ENCODE measurements at places on chromosomes 5 and 9. TPM values are rescaled to one million over a fixed set of nuclear protein-coding genes. Genes with fewer than 3 reads are reported as not detected.

DNA sequence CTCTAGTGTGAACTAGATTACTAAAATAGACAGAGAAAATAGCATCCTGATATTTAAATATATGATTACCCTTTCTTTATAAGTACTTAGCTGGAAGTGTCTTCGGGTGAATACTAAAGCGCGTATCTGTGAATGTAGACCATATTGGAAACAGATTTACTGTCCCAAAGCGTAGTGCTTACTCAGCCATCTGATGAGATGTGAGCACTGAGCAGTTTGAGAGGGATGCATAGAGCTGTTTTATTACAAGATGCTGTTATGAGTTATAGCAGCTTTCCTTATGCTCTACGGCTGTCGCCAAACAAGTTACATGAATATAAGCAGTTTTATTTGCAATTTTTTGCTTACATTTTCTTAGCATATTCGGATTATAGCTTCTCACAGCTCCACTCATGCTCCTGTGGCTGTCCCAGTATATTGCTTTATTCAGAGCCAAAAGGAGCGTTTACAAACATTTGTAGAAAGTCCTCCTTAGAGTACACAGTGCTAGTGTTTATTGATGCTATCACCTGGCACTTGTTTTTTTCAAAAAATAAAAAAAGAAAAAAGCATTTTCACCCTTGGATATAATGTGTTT lies 981.4 kb upstream of the WWC1 start:
- H3K27ac ChIP-seq = no peak overlapping the region
- H3K27me3 ChIP-seq = no peaks in the 10 kb centered on the region
- no peaks in the 10 kb centered on the region for H3K36me3 ChIP-seq
- DNase-seq = no peak
- no peak overlapping the region for H3K4me3 ChIP-seq
- no peaks in the 10 kb centered on the region for H3K4me1 ChIP-seq

GRCh38 chr9:79812507-79813257 lies 240.9 kb downstream of the TLE4 start:
- H3K4me3 ChIP-seq = no peak overlapping the region
- H3K4me1 ChIP-seq = no peaks in the 10 kb centered on the region
- H3K27me3 ChIP-seq = no peaks in the 10 kb centered on the region

ARID3C gene
- total RNA-seq = under 0.01 TPM

NR5A1 gene
- total RNA-seq = not detected

DNA sequence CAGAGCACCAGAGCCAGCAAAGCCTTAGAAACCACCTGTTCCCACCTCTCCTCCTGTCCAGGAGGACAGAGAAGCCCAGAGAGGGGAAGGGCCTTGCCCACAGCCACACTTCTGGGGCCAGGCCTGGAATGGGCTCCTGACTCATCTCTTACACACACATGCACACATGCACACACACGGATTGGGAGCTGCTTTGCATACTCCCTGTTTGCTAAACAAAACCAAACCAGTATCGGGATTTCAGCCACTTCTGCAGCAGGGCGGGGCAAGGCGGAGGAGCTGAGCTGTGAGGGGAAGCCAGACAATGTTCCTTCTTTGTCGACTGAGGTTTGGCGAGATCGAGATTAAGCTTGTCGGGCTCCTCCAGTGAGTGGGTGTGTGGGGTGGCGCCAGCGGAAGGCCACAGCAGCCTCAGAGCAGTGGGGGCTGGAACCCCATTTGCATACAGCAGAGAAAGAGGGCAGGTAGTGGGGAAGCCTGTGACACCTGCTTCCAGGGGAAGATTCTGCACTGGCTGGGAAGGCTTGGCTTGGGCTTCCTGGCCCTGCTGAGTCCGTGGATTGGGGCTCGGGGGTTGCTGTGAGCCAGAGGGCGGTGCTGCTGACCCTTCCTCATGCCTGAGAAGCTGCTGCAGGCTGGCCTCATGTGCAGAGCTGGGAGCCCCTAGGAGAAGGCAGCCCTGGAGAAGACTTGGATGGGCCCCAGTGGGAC lies 16.1 kb downstream of the GFI1B start:
- H3K27ac ChIP-seq = no peak overlapping the region
- H3K27me3 ChIP-seq = peaks cover 23% of the 10 kb centered on the region
- no peaks in the 10 kb centered on the region for H3K36me3 ChIP-seq

ZNG1E gene
- total RNA-seq = 23.4 TPM

FAT2 gene
- under 0.01 TPM for total RNA-seq

ORM2 gene
- not detected for total RNA-seq

FOXD4 gene
- 0.26 TPM for total RNA-seq

SPATA31A3 gene
- total RNA-seq = not detected

PCDHA1 gene
- total RNA-seq = under 0.01 TPM

DNA sequence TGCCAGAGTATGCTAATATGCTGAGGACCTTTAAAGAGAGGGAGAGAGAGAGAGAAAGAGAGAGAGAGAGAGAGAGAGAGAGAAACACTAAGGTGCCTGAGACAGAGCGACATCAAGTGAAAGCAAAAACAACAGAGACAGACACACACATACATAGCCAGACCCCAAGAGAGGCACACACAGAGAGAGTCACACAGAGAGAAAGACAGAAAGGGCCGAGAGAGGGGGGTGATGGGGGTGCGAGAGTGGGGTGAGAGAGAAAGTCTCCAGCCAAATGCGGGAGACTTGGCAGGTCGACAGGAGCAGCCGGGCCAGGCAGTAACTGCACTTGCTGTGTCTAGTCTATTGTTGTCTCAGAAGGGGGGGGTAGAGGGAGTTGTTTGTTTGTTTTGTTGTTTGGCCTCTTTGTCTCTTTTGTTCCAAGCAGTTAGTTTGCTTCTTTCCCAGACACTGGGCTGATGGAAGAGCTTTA lies 30.1 kb upstream of the NFIB start:
- H3K4me3 ChIP-seq = peak overlapping the region; percentile 31
- no peaks in the 10 kb centered on the region for H3K4me1 ChIP-seq
- no peak overlapping the region for H3K27ac ChIP-seq
- H3K27me3 ChIP-seq = peaks cover 69% of the 10 kb centered on the region

GRCh38 chr9:36793277-36793676 lies 220.6 kb downstream of the MELK start:
- H3K27ac ChIP-seq = no peak overlapping the region
- DNase-seq = no peak
- H3K4me3 ChIP-seq = no peak overlapping the region
- no peaks in the 10 kb centered on the region for H3K27me3 ChIP-seq

GRCh38 chr5:1959725-1960581 lies 77.2 kb upstream of the IRX4 start:
- no peaks in the 10 kb centered on the region for H3K4me1 ChIP-seq
- no peaks in the 10 kb centered on the region for H3K36me3 ChIP-seq
- H3K27me3 ChIP-seq = no peaks in the 10 kb centered on the region
- H3K27ac ChIP-seq = no peak overlapping the region
- no peak for DNase-seq
- H3K4me3 ChIP-seq = no peak overlapping the region

- H3K4me1 ChIP-seq = peaks cover 9% of the 10 kb centered on the region
- DNase-seq = peak; percentile 88
Measured at GRCh38 chr9:117704024-117704575, at the start of gene TLR4. TSS of gene TLR4 (plus strand) at chr9:117704403. CDS start at chr9:117704473, 70 bp downstream.

- H3K4me3 ChIP-seq = no peak overlapping the region
- no peak overlapping the region for H3K27ac ChIP-seq
- no peaks in the 10 kb centered on the region for H3K4me1 ChIP-seq
- no peaks in the 10 kb centered on the region for H3K27me3 ChIP-seq
- H3K36me3 ChIP-seq = no peaks in the 10 kb centered on the region
Measured at GRCh38 chr9:92438900-92439526, 14.7 kb upstream of the OMD start.

TRAF2 gene
- 8.0 TPM for total RNA-seq

MEIKIN gene
- not detected for total RNA-seq

RNF38 gene
- total RNA-seq = 8.9 TPM

GRCh38 chr5:122142480-122143164 lies 13.3 kb downstream of the ZNF474 start:
- H3K4me1 ChIP-seq = peaks cover 4% of the 10 kb centered on the region
- peak; percentile 94 for DNase-seq
- H3K4me3 ChIP-seq = no peak overlapping the region
- no peaks in the 10 kb centered on the region for H3K27me3 ChIP-seq

PCYOX1L gene
- 4.9 TPM for total RNA-seq

HEMGN gene
- not detected for total RNA-seq

- DNase-seq = no peak
- no peaks in the 10 kb centered on the region for H3K27me3 ChIP-seq
- no peak overlapping the region for H3K4me3 ChIP-seq
- H3K36me3 ChIP-seq = no peaks in the 10 kb centered on the region
- H3K4me1 ChIP-seq = no peaks in the 10 kb centered on the region
- H3K27ac ChIP-seq = no peak overlapping the region
Measured at GRCh38 chr5:168057905-168058304, 233.5 kb upstream of the WWC1 start.

GFI1B gene
- not detected for total RNA-seq

DNA sequence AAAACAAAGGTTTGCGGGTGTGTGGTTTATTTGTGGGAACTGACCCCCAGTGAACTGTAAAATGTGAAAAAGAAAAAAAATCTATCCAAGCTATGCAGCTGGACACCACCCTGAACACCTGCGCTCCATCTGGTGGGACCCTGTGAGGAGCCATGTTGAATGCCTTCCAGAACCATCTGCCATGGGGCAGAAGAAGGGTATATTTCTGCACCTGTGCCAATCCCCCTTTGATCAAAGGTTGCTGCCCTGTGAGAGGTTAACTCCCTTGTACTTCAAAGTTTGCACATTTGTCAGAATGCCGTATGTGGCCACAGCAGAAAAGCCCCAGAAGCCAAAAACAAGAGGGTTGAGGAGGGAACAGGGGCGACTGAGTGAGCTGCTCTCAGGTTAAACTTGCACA lies 148.5 kb upstream of the ALDH1B1 start:
- no peak overlapping the region for H3K27ac ChIP-seq
- no peaks in the 10 kb centered on the region for H3K27me3 ChIP-seq
- H3K4me1 ChIP-seq = no peaks in the 10 kb centered on the region
- H3K36me3 ChIP-seq = no peaks in the 10 kb centered on the region

GRCh38 chr5:83453937-83454336 lies 17.6 kb upstream of the VCAN start:
- H3K4me1 ChIP-seq = no peaks in the 10 kb centered on the region
- no peaks in the 10 kb centered on the region for H3K36me3 ChIP-seq
- no peaks in the 10 kb centered on the region for H3K27me3 ChIP-seq
- no peak overlapping the region for H3K4me3 ChIP-seq
- H3K27ac ChIP-seq = no peak overlapping the region
- DNase-seq = no peak

- H3K27ac ChIP-seq = no peak overlapping the region
- no peaks in the 10 kb centered on the region for H3K36me3 ChIP-seq
- H3K4me3 ChIP-seq = no peak overlapping the region
- H3K27me3 ChIP-seq = no peaks in the 10 kb centered on the region
- no peak for DNase-seq
- H3K4me1 ChIP-seq = no peaks in the 10 kb centered on the region
Measured at GRCh38 chr5:33507426-33507825, 66.7 kb downstream of the TARS1 start.

DNA sequence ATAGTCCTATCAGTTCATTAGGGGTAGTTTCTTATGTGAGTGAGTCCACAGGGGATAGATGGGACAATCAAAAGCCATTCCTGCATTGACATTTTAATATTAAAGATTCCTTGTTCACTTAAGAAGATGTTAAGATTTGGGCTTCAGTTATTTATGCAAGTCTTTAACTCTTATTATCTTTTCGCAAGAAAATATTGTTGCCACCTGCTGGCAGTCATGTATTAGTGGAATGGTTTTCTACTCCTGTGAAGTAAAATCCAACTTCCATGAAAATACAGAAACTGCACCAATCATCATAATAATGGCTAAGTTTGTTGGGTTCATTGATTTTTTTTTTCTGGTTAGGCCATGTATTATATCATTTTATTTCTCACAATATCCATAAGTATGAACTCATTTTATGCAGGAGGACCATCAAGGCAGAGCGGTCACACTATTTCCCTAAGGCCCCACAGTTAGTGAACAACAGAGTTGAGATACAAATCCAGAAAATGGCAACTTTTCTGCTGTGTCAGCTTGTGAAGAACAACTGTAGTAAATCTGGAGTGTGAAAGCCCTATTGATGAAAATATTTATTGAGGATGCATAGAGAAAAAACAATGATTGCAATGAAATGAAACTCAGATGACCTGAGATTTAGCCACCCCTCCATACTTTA lies 88.5 kb upstream of the TXNDC8 start:
- no peak overlapping the region for H3K27ac ChIP-seq
- no peaks in the 10 kb centered on the region for H3K4me1 ChIP-seq
- DNase-seq = peak; percentile 40
- no peaks in the 10 kb centered on the region for H3K27me3 ChIP-seq
- no peaks in the 10 kb centered on the region for H3K36me3 ChIP-seq

- H3K4me1 ChIP-seq = peaks cover 6% of the 10 kb centered on the region
- peak; percentile 71 for DNase-seq
- H3K4me3 ChIP-seq = peak within 1 kb of the TSS; percentile 70
- no peaks in the 10 kb centered on the region for H3K27me3 ChIP-seq
Measured at GRCh38 chr5:10563945-10564837, at the start of gene ANKRD33B. TSS of gene ANKRD33B (plus strand) at chr5:10564070. CDS start at chr5:10564468, 398 bp downstream.

DNA sequence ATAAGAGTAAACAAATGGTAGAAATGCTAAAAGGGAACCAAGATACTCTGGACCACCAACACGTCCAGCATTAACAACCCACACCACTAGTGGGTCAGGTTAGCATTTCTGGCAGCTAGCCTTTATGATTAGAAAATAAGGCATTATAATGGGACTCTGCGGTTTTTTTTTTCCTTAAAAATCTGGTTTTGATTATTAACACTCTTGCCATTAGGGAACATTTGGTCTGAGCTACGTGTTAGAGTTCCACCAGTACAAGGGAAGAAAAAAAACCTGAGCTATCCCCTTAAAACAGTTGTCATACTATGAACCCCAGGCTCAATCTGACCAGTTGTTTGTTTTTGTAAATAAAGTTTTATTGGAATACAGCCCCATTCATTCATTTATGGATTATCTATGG lies 110.4 kb downstream of the NTRK2 start:
- no peak overlapping the region for H3K4me3 ChIP-seq
- no peaks in the 10 kb centered on the region for H3K36me3 ChIP-seq
- no peaks in the 10 kb centered on the region for H3K4me1 ChIP-seq
- peaks cover 2% of the 10 kb centered on the region for H3K27me3 ChIP-seq

- H3K27me3 ChIP-seq = no peaks in the 10 kb centered on the region
- H3K36me3 ChIP-seq = no peaks in the 10 kb centered on the region
- peak overlapping the region; percentile 89 for H3K27ac ChIP-seq
- peaks cover 11% of the 10 kb centered on the region for H3K4me1 ChIP-seq
Measured at GRCh38 chr9:2017331-2018161, 2.4 kb downstream of the SMARCA2 start.

KCNV2 gene
- total RNA-seq = not detected

FCN1 gene
- not detected for total RNA-seq

DNA sequence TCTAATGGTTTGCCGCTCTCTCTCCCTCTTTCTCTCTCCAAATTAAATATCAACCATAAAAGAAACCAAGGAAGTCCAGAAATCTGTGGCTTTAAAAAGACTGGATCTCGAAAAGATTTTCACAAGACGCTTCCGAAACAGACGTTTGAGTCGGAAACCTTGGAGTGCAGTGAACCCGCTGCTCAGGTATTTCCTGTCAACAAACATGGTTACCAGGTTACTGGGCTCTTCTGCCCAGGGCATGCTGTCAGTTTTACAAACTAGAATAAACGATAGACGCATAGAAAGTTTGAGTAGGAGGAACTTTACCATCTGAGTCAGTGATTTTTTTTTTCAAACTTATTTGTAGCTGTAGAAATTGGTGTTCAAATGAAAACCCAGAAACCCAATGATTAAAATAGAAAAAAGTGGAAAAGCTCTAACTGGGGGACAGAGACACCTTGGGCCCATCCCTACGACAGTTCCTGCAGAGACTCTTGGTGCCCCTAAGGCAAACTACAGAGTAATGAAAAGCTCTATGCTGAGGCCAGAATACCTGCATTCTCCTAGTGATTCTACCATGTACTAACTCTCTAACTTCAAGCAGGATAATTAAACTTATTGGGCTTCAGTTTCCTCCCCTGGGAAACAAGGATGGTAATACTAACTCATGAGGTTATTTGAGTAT lies 90.0 kb downstream of the DOCK8 start:
- H3K27ac ChIP-seq = no peak overlapping the region
- H3K4me1 ChIP-seq = no peaks in the 10 kb centered on the region
- DNase-seq = no peak
- no peaks in the 10 kb centered on the region for H3K27me3 ChIP-seq

TUT7 gene
- total RNA-seq = 39.0 TPM

Data from fibroblast of lung (primary cell).